Mesenteric fat pad (tissue), 1 donor: ENCODE measurements at places on chromosomes 5 and 9.

DNA sequence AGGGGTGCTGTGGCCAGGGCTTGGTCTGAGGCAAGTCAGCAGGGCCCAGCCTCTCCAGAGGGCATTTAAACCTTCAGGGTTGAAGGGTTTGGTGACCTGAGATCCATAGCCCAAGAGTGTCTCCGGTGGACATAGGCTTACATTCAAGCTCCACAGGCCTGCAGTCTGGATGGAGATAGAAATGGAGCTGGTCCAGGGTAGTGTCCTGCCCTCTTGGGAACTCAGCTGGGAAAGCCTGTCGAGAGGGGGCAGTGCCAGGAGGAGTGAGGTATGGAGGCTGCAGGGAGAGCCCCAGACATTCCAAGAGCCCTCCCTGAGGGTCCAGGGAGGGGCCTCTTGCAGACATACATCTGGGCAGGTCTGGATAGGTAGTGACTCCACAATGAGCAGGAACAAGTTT, 177.0 kb upstream of the MVB12B start:
- DNase-seq = no peak

DNA sequence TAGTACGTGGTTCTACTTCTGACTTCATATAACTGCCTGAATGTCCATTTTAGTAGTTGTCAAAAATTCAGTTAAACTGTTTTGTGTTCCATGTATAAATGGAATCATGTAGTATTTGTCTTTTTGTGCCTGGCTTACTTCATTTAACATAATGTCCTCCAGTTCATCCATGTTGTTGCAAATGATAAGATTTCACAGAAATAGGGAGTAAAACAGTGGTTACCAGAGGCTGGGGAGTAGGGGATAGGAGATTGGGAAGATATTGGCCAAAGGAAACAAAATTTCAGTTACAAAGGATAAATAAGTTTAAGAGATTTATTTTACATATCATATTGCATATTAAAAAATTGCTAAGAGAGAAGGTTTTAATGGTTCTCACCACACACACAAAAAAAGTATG, 425.0 kb upstream of the MEF2C start:
- no peak for DNase-seq

- no peak for DNase-seq
These were observed 51.2 kb upstream of the ZSWIM6 start for GRCh38 chr5:61280761-61281427.

- no peak for DNase-seq
These were observed 18.9 kb downstream of the PLK2 start for GRCh38 chr5:58440901-58441460.

- no peak for DNase-seq
These were observed 261.6 kb downstream of the BNC2 start for GRCh38 chr9:16608906-16609305.

- peak; percentile 89 for DNase-seq
These were observed 1.4 kb downstream of the PCDH1 start for GRCh38 chr5:141876628-141877355.

DNA sequence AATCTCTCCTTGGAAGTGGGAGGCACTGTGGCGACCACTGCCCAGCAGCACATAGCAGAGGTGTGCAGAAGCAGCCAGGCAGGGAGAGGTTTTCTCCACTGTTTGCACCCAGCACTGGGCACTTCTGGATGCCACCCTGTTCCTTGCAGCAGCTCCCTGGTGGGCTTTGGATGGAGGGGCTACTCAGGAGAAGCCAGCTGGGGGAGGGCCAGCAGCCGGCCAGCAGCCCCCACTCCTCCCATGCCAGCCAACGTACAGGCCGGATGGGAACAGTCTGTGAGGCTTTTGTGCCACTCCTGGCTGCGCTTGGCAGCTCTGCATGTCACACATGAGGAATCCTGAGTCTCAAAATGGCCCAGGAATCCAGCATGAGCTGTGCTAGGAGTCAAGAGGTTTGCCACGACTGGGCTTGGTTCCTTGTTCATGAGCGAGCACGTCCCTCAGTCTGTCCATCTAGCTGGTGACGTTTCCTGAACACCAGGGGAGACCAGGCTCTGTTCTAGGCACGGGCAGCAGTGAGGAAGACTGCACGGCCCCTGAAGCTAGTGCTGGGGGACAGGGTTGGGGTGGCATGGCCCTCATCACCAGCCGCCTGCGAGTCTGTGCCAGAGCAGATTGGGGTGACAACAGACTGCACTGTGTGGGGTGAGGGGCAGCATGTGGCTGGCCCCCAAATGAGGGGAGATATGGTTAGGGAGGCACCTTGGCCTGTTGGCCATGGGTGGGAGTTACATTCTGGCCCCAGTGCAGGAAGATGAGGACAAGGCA, 10.1 kb downstream of the PHF2 start:
- DNase-seq = peak; percentile 69

DNA sequence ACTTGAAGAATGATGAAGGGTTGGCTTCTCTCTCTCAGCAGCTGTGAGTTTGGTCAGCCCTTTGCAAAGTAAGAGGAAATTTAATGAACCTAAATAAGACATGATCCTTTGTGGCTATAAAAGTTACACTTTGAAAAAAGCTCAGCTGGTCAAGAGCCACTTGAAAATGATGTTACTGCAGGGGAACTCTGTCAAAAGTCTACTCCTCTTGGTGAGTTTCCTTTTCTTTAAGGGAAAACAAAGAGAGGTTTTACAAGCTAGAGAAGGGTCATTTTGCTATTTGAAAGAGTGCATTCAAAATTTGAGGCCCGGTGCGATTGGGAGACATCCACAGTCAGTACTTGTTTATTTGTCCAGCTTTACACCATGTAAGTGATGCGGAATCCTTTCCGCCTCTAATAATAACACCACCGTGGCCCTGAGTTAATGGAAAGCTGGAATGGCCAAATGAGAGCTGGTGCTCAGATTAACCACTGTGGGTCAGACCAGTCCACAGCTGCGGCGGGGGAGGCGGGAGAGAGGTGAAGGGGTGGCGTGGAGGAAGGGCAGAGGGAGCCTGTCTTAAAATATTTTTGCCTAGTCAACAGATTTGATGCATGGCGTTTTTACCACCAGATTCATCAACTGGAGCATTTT, 404.0 kb downstream of the TLE4 start:
- no peak for DNase-seq

GRCh38 chr9:127159325-127159801, 36.9 kb upstream of the ANGPTL2 start:
- DNase-seq = peak; percentile 81

- no peak for DNase-seq
These were observed 86.9 kb downstream of the ATG10 start for GRCh38 chr5:82058710-82059109.

GRCh38 chr5:41794471-41794870, 75.8 kb downstream of the OXCT1 start:
- DNase-seq = no peak

- DNase-seq = no peak
These were observed 230.7 kb downstream of the ASTN2 start for GRCh38 chr9:117184173-117184572.

DNA sequence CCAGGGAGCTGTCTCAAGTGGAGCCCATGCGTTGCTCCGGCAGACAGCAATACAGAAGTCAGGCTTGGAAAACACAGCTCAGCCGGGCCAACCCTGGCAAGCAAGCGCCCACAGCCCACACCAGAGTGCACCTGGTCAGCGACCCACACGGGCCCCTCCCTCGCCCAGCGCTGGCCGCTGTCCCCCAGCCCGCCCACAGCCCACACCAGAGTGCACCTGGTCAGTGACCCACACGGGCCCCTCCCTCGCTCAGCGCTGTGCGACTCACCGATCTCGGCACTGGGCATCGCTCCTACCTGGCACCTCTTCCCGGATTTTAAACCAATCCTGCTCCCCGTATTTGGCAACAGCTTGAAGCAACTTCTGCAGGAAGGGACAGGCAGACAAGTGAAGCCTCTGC, 12.8 kb downstream of the SNAPC4 start:
- DNase-seq = no peak

GRCh38 chr5:61141801-61142200, 20.5 kb downstream of the SMIM15 start:
- no peak for DNase-seq

DNA sequence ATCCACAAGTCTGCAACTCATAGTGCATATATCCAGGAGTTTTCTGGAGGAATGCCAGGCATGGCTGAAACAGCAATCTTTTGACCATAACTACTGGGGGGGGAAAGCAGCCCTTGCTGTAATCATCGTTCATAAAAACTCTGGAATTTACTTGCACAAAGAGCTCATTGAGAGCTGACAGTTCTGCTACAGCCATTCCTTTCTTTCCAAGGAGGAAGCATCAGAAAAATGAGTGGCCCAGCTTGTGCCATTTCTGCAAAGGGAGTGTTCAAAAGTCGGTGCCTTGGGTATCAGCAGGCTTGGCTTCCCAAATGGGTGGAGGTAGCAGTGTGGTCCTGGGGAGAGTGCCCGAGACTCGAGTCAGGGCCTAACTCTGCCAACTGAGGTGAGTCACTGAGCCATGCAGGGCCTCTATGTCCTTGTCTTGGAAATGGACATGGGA, 101.5 kb downstream of the GCNT1 start:
- DNase-seq = no peak

- no peak for DNase-seq
These were observed 84.7 kb downstream of the CMYA5 start for GRCh38 chr5:79774171-79774854.

DNA sequence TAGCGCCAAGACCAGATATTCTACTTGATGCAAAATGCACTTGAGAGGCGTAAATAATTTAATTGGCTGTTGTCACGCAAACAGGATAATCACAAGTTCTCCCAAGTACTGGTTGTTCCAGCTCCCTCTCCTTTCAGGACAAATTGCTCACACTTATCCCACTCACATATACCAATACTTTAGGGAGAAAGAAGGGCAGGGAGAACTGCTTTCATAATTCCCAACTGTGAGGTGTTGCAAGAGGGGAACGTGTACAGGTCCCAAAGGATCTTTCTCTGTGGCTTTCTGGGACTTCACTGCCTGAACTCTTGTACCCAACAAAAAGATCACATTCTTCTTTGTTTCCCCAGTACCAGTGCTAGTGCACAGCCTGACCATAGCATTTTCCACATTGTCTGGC, 21.5 kb upstream of the TGFBI start:
- no peak for DNase-seq

GRCh38 chr9:126860077-126860756, at the start of gene ZBTB34:
ZBTB34 (plus strand) TSS chr9:126860639; CDS start chr9:126879400, 18,761 bp downstream.
- peak; percentile 92 for DNase-seq

- no peak for DNase-seq
These were observed 50.4 kb downstream of the SPATA31C2 start for GRCh38 chr9:88087906-88088305.

DNA sequence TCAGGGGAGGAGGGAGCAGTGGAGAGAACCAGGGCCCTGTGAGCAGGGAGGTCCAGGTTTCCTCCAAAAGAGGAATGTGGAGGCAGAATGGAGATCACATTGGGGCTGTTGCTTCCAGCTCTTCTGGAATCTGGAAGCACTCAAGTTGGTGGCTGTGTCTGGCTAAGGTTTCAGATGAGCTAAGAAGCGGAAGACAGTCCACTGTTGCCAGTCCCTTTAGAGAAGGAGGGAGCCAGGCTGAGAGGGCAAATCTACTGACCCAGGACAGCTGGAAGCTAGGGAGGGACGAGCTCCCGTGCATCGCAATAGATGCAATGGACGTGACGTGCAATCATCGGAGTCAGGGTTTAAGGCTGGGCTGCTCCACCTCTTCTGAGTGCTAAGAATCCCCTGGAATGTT, 71.2 kb downstream of the TENT4A start:
- DNase-seq = no peak

GRCh38 chr5:4531756-4532704, 608.1 kb upstream of the ADAMTS16 start:
- DNase-seq = no peak

DNA sequence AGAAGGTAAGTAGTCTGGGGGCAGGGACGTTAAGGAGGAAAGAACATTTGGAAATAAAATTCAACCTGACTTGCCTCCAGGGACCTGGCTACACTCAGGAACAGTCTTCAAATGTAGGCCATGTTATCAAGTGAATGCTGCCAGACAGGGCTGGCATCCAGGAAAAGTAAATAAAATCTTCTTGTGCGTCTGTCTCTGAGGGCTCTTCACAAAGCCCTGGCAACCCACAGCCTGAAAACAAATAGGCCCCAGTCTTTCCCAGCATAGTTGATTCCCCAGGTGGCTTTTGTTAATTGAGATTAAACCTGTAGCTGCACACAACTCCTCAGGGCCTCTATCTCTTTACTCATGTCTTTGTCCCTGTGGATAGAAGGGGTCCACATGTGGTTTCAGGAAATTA, 55.4 kb downstream of the STK32A start:
- no peak for DNase-seq

DNA sequence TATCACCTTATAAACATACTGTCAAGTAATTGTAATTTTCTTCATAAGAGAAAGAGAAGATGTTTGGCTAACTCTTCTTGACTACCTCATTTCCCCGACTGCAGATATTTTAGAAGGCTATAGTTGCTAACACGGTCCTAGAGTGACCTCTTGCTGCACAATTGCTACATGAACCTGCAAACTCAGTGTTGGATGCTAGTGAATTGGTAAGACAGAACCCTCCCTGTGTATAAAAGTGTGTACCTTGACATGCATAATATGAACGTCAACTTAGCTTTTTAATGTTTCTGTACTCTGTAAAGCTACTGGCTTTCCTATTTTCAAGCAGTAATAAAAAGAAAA, 46.7 kb upstream of the CER1 start:
- DNase-seq = no peak

- no peak for DNase-seq
These were observed 102.2 kb downstream of the MEGF10 start for GRCh38 chr5:127392762-127393161.

GRCh38 chr9:136717399-136717798, 5.0 kb downstream of the DIPK1B start:
- DNase-seq = no peak

DNA sequence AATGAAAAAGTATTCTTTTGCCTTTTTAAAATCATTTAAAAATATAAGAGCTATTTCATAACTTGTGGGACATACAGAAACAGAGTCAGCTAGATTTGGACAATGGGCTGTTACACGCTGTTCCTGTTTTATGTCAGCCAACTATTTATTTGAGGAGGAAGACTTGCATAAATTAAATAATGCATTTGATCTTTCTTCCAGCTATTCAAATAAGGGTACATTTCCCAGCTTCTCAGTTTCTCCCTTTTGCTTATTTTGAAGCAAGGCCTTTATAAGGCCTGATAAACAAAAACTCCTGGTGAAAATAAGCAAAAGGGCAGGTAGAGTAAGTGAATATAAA, 6.5 kb downstream of the STOM start:
- no peak for DNase-seq

- no peak for DNase-seq
These were observed 90.9 kb downstream of the ITGA1 start for GRCh38 chr5:52878656-52879055.

- no peak for DNase-seq
These were observed 100.2 kb upstream of the TBCA start for GRCh38 chr5:77876316-77876715.
